ENCODE measurements at places on chromosomes 4 and X. TPM values are rescaled to one million over a fixed set of nuclear protein-coding genes. Genes with fewer than 3 reads are reported as not detected.

DNA sequence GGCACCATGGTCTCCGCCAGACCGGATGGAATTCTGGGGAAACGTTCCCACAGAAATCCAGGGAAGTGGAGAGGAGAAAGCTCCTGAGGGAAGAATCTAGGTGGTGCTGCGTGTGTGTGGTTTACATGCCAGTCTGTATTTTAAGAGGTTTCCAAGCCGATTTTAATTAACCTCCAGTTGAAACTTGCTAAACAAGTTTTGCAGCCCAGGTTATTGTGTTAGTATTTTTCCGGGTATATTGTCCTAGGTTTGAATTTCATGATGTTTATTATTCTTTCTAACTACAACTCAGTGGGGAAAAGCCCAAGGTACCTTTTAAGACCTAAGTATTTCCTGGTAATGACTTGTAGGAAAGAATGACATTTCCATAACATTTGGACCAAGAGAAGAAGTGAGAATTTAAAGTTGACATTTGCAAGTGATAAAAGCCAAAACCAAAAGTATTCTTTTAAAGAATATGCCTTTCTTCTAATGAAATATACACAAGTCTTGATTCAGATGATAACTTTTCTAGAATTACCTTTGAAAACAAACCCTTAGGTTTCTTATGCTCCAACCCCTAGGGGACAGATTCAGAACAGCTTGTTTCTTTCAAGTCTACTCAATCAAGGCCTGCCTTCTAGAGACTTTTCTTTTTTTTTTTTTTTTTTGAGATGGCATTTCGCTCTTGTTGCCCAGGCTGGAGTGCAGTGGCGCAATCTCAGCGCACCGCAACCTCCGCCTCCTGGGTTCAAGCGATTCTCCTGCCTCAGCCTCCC, 14.6 kb downstream of the SAT1 start:
- peak overlapping the region; percentile 53 for H3K27ac ChIP-seq
- no peaks in the 10 kb centered on the region for H3K4me1 ChIP-seq
- no peaks in the 10 kb centered on the region for H3K36me3 ChIP-seq
- H3K4me3 ChIP-seq = no peak overlapping the region
- H3K27me3 ChIP-seq = no peaks in the 10 kb centered on the region

DNA sequence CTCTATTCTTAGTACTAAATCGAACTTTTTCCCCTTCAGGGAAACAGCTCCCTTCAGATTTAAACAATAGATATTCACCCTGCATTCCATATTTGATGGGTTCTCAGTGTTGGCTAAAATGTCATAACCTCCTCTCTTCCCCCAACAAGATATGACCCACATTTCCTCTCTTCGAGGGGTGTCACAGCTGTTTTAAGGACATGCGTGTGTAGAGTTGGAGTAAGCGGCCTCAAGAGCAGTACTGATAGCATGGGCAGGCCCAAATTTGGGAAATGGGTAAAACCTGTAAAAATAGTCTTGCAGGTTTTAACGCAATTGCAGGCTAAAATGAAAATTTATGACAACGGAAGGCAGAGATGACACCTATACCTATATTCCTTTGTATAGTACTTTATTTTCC, 28.7 kb downstream of the SAT1 start:
- no peaks in the 10 kb centered on the region for H3K36me3 ChIP-seq
- no peak for DNase-seq
- no peaks in the 10 kb centered on the region for H3K27me3 ChIP-seq
- H3K27ac ChIP-seq = peak overlapping the region; percentile 18
- H3K4me3 ChIP-seq = no peak overlapping the region
- no peaks in the 10 kb centered on the region for H3K4me1 ChIP-seq

GRCh38 chrX:10393899-10394298, 226.5 kb downstream of the MID1 start:
- H3K27me3 ChIP-seq = no peaks in the 10 kb centered on the region
- no peak overlapping the region for H3K4me3 ChIP-seq
- H3K27ac ChIP-seq = no peak overlapping the region
- no peaks in the 10 kb centered on the region for H3K4me1 ChIP-seq
- DNase-seq = no peak

DNA sequence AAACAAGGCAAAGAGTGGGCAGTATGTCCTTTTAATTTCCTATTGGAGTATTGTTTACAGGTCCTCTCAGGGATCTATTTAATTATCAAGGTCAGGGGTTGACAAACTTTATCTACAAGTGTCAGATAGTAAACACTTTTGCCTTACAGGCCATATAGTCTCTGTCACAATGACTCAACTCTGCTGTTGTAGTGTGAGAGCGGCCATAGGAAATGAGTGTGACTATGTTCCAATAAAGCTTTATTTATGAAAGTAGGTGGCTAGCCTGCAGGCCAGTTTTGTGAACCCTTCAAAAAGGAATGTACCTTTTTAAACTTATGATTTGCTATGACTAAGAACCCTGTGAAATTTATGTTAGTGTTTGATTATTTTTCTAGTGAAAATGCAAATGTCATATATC, 156.1 kb downstream of the GPAT3 start:
- no peaks in the 10 kb centered on the region for H3K4me1 ChIP-seq
- DNase-seq = no peak
- no peaks in the 10 kb centered on the region for H3K36me3 ChIP-seq
- H3K27ac ChIP-seq = no peak overlapping the region

DNA sequence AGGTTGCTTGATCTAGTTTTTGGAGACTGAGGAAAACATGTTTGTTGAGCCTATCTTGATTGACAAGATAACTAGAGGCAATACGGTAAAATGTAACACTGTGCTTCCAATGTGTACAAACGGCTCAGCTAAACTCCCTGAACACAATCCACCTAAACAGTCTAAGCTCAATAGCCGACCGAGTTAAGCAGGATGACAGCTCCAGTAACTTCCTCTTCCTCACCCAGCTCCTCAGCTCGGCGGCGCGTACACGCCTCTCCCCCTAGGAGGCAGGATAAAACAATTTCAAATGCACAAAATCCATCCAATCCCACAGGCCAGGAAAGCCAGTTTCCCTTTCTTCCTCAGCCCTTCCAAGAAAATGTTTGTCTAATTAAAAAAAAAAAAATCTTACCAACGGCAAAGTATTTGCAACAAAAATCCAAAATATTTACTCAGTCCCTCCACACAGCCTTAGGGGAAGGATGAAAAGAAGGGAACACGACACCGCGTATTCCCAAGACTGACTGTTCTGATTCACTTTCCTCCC, 1.0 kb downstream of the CNOT6L start:
- peak overlapping the region; percentile 99 for H3K27ac ChIP-seq
- no peaks in the 10 kb centered on the region for H3K36me3 ChIP-seq
- DNase-seq = no peak

GRCh38 chr4:6281436-6282313, 12.0 kb downstream of the WFS1 start:
- peak overlapping the region; percentile 92 for H3K27ac ChIP-seq
- no peak for DNase-seq
- no peaks in the 10 kb centered on the region for H3K27me3 ChIP-seq
- no peak overlapping the region for H3K4me3 ChIP-seq
- peaks cover 49% of the 10 kb centered on the region for H3K36me3 ChIP-seq

DNA sequence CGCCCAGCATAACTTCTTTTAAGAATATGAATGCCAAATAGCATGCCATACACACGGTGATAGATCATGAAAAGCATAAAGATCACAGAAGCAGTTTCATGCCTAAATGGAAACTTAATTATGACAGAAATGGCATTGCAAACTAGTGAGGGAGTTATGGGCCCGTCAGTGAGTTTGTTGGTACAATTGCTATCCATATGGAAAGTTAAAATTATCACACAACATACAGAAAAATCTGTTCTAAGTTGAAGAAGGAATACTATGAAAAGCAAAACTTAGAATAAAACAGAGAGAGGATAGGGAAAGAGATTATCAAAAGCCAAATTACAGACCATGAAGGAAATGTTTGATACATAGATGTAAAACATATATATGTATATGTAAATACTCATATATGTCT, 30.2 kb upstream of the RAP1GDS1 start:
- H3K4me1 ChIP-seq = no peaks in the 10 kb centered on the region
- DNase-seq = no peak
- no peak overlapping the region for H3K4me3 ChIP-seq
- no peak overlapping the region for H3K27ac ChIP-seq
- H3K36me3 ChIP-seq = no peaks in the 10 kb centered on the region

DNA sequence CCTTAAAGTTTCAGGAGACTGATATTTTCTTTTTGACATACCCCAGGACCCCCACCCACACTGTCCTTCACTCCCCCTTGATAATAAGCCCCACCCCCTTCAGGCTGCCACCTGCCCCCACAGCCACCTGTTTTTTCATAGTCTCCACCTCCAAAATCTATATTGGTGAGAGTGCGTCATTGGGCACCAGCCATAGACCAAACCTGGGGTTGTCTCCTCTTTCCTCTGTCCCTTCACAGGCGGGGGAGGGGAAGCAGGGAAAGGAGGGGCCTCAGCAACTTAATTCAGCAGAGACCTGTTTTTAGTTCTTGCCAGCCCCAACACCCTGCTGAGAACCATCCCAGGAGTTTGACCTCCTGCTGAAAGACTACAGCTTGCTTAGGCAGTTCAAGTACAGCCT, 1.1 kb downstream of the ARHGAP36 start:
- H3K27ac ChIP-seq = no peak overlapping the region
- no peak for DNase-seq
- H3K27me3 ChIP-seq = peaks cover 17% of the 10 kb centered on the region
- peaks cover 5% of the 10 kb centered on the region for H3K4me1 ChIP-seq

- no peaks in the 10 kb centered on the region for H3K36me3 ChIP-seq
- no peaks in the 10 kb centered on the region for H3K27me3 ChIP-seq
- no peak overlapping the region for H3K27ac ChIP-seq
- H3K4me3 ChIP-seq = no peak overlapping the region
- no peak for DNase-seq
- peaks cover 6% of the 10 kb centered on the region for H3K4me1 ChIP-seq
Measured at GRCh38 chr4:139934708-139935195, 219.2 kb downstream of the MAML3 start.

DNA sequence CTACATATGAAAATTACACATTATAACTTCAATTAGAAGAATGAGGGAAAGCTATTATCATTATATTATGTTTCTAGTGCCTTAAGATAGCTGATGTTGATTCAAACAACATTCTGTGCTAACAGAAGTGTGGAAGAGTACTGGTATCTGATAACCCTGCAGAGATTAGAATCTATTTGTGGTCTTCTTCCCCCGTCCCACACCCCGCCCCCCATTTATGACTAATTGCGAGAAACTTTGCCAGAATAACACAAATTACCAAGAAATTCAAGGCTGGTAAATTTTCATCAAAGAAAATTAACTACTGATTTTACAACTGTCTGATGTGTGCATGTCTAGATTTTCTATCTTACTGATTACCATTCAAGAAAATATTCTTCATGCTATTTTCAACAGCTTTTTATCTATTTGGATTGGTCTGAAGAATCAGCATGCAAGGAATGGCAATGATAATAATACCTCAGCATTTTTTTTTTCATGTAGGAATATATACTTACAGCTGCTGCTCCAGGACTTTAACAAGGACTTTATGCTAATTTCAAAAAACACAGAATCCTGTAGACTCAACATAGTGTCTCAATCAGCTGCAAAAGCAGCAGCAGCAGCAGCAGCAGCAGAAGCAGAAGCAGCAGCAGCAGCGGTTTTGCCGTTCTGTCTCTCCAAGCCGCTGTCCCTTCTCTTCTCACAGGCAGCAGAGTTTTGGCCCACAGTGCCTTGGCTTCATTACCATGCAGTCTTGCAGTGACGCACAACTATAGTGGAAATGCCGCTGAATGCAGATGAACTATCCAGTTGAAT, 126.7 kb downstream of the FRYL start:
- H3K4me3 ChIP-seq = peak overlapping the region; percentile 7
- H3K27ac ChIP-seq = no peak overlapping the region
- no peak for DNase-seq
- H3K4me1 ChIP-seq = peaks cover 25% of the 10 kb centered on the region

- H3K36me3 ChIP-seq = no peaks in the 10 kb centered on the region
- H3K27ac ChIP-seq = peak overlapping the region; percentile 59
- H3K4me3 ChIP-seq = peak overlapping the region; percentile 66
- peaks cover 30% of the 10 kb centered on the region for H3K4me1 ChIP-seq
- no peaks in the 10 kb centered on the region for H3K27me3 ChIP-seq
- no peak for DNase-seq
Measured at GRCh38 chr4:75630937-75631329, 605 bp upstream of the CDKL2 start.

DNA sequence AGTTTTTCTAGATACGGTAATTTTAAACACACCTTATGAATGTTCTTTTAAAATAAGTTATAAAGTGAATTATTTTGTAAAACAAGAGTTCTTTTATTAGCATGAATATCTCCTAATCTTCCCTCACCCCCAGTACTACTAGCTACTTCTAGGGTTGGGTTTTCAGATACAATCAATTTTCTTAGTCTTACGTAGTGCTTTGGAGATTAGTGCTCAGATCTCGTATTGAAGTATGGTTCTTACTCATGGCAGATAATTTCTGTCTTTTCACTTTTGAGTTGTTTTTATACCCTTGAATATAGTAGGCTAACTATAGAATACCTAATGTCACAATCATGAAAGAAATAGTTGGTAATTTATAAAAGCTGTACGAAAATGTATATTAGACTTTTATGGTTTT, 43.2 kb downstream of the CDKL5 start:
- no peaks in the 10 kb centered on the region for H3K27me3 ChIP-seq
- no peak for DNase-seq
- no peaks in the 10 kb centered on the region for H3K36me3 ChIP-seq
- no peak overlapping the region for H3K4me3 ChIP-seq
- no peaks in the 10 kb centered on the region for H3K4me1 ChIP-seq

DNA sequence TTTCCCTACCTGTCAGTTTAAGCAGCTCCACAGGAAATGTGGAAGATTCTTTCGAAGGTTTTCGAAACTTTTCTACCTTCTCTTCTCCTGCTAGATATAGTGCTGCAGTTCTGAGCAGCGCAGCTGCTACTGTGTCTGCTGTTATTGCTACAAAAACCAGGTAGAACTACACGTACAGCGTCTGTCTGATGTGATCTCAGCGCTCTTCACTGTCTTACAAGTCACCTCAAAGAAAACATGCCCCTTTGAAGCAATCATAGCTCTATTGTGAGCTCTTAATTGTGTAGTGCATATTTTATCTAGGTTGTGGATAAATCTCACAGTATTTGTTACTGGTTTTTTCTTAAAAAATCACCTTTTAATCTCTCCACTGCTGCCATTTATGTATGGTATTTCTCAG, 147.6 kb upstream of the BMPR1B start:
- H3K4me3 ChIP-seq = no peak overlapping the region
- H3K27ac ChIP-seq = no peak overlapping the region
- no peak for DNase-seq
- H3K36me3 ChIP-seq = peaks cover 8% of the 10 kb centered on the region
- no peaks in the 10 kb centered on the region for H3K27me3 ChIP-seq
- H3K4me1 ChIP-seq = peaks cover 22% of the 10 kb centered on the region

- no peak for DNase-seq
- H3K27me3 ChIP-seq = no peaks in the 10 kb centered on the region
- no peaks in the 10 kb centered on the region for H3K4me1 ChIP-seq
- H3K36me3 ChIP-seq = no peaks in the 10 kb centered on the region
Measured at GRCh38 chr4:130028552-130028951, 932.6 kb downstream of the C4orf33 start.

The CYP2U1 gene
- total RNA-seq = 17.7 TPM

The OTC gene
- not detected for total RNA-seq

The ARX gene
- not detected for total RNA-seq

The BST1 gene
- 4.0 TPM for total RNA-seq

The DKK2 gene
- total RNA-seq = 0.52 TPM

All from esophagus muscularis mucosa (tissue), 4 donors.